ENCODE measurements at places on chromosomes 3 and 15.

- no peak for DNase-seq
Measured at GRCh38 chr3:150745832-150746231, 17.1 kb downstream of the SIAH2 start.

DNA sequence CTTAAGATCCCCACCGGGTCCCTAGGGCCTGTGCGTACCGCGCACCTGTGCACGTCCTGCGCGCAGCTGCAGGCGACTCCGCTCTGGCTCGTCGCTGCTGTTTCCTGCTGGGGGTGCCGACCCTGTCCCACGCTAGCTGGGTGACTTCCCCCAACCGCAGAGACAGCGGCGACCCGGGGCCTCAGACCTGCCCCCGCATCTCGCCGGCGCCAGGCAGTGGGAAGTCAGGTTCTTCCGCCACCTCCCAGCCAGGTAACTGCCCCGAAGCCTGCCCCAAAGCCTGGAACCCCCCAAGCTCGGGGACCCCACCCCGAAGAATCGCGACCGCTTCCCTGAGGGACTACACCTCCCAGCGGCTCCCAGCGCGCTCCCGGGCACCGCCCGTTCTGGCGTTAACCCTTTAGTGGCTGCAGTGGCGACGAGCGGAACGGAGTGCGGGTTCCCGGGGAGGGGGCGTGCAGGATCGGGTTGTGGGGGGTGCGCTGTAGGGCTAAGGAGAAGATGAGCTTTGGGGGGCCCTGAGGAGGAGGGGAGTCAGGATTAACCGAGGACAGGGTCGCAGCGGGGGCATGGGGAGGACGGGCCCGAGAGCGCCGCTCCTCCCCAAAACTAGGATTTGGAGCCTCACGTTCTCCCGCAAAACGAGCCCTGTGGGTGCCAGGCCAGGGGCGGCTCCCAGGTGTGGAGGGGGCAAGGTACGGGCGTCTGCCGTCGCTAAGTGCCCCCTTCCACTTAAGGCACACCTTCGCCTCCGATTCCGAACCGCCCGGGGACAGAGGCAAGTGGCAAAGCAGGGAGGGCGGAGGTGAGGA, 589 bp downstream of the NEIL1 start:
- no peak for DNase-seq

DNA sequence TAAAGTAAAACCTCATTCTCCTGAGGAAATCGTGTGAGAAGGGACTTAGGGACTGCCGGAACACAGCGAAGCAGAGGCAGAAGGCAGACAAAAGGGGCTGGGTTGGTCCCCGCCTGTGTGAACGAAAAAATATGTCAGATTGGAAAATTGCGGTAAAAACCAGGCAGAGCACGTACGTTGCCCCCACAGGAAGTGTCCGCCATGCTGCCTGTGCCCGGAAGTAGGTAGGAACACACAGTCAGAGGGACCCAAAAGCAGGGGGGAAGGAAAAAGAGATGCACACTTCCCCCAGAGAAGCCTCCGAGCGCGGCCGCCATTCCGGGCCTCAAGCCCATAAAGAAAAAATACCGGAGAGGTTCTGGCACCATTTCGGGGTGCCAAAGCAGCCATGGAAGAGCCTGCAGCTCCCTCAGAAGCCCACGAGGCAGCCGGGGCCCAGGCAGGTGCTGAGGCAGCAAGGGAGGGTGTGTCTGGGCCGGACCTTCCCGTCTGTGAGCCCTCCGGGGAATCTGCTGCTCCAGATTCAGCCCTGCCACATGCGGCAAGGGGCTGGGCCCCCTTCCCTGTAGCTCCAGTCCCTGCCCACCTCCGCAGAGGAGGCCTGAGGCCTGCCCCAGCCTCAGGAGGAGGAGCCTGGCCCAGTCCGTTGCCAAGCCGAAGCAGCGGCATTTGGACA, at the start of gene MKRN3:
Gene MKRN3, plus strand, starts transcription at position 280 of the 676 bp plus-strand sequence. Its CDS starts 109 bp downstream, at position 389.
- peak; percentile 57 for DNase-seq

- no peak for DNase-seq
Measured at GRCh38 chr15:95656595-95656994, 673.9 kb upstream of the NR2F2 start.

DNA sequence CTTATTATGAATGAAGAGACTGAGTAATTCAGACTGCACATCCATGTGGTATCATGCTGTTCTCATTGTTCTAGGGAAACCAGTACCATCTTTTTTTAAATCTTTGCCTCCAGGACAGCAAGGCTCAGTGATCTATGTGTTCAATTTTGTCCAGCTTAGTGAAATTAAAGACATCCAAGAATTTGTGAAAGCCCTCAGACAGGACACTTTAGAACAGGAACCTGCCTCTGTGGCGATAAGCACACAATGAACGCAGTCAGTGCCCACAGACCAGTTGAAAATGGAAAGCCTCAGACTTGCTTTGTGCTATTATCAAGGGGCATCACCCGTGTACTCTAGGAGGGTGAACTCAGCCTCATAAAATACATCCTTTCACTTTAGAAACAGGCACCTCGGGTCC, 20.1 kb downstream of the EID1 start:
- no peak for DNase-seq

DNA sequence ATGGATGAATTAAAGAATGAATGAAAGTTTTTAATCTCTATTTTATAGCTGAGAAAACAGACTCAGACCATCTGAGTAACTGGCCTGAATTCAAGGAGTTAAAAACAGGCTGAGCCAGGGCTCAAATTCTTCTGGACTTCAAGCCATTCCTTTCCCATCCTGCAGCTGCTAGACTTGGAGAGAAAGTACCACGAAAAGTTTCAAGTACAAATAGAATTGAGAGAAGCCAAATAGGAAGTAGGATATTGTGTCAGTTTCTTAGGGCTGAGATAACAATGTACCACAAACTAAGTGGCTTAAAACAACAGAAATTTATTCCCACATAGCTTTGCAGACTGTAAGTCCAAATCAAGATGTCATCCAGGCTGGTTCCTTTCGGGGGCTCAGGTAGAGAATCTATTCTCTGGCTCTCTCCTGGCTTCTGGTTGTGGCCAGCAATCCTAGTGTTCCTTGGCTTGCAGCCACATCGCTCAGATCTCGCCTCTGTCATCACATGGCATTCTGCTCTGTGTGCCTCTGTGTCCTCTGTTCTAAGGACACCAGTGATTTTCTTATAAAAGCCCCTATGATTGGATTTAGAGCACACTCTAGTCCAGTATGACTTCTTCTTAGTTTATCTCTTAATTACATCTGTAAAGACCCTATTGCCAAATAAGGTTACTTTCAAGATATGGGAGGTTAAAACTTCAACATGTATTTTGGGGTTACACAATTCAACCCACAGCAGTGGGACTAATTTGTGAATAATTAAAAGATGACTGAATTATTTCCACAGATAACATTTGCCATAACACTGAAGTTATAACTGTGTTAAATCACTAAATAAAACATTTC, 25.7 kb upstream of the GOLIM4 start:
- DNase-seq: no peak

- DNase-seq: peak; percentile 64
Measured at GRCh38 chr15:83106994-83107840, at the start of gene TM6SF1. TM6SF1 (plus strand) TSS chr15:83107645; CDS start chr15:83107681, 36 bp downstream.

- no peak for DNase-seq
Measured at GRCh38 chr3:189554868-189555557, 76.2 kb upstream of the TP63 start.

- DNase-seq: peak; percentile 92
Measured at GRCh38 chr3:175270198-175270837, 411.2 kb downstream of the NAALADL2 start.

DNA sequence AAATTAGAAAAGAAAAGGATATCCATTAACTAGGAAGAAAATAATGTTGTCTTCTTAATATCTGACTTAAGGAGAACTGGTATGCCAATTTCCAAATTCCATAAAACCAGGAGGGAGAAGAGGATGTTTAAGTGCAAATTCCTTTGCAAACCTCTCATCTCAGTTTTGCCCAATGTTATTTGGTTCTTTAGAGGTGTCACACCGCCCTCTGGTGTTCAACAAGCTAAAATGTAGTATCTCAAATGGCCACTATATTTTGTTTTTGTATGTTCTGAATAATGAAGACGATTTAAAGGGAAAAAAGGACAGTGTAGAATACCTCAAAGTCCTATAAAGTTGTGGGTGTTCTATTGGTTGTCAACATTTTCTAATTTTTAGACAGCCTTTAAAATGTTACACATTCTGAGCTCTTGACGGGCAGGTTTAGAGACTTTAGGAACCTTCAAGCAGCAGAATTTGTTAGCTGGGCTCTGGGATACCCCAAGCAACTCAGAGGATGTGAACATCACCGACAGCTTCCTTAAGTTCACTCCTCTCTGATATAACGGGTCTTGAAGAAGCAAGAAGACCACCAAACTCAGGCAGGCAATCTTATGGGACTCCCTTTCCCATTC, 458.3 kb downstream of the MFSD1 start:
- peak; percentile 59 for DNase-seq

- no peak for DNase-seq
Measured at GRCh38 chr15:65956307-65956706, 87.0 kb downstream of the RAB11A start.

GRCh38 chr3:189806171-189806951, 175.2 kb downstream of the TP63 start:
- no peak for DNase-seq

GRCh38 chr3:176037636-176038035, 1159.6 kb downstream of the TBL1XR1 start:
- DNase-seq: no peak

GRCh38 chr3:42503957-42504333, 1.5 kb downstream of the VIPR1 start:
- DNase-seq: no peak

DNA sequence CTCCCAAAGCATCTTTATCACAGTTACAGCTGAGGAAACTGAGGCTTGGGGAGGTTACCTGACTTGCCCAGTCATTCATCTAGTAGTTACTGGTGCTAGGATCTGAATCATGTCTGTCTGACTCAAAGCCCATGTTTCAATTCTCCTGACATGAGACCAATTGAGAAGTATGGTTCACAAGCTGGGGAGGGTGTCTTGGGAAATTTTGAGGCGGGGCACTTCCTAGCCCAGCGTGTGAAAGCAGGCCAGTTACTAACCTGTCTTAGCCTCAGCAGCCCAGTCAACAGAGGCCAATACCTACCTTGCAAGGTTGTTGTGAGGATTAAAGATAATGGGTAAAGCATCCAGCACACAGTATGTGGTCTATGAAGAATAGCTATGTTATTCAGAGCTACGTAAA, 37.0 kb downstream of the CLDN18 start:
- no peak for DNase-seq

DNA sequence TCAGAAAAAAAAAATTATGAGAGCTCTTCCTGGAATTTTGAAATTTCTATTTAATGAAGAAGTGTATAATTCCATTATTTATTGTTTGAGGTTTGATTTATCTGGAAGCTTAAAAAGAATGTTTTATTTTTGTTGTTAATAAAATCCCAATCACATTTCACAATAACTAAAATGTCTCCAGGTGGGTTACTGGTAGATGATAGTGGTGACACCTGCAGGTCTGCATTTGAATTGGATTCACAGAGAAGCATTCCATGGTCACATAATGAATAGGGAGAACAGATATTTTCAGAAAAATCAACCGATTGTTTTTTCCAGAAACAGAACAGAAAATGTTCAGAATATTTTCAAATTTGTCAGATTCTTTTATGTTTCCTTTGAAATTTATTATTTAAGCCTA, 48.3 kb downstream of the ASB7 start:
- no peak for DNase-seq

GRCh38 chr3:125386811-125387210, 11.7 kb upstream of the ZNF148 start:
- DNase-seq: no peak

DNA sequence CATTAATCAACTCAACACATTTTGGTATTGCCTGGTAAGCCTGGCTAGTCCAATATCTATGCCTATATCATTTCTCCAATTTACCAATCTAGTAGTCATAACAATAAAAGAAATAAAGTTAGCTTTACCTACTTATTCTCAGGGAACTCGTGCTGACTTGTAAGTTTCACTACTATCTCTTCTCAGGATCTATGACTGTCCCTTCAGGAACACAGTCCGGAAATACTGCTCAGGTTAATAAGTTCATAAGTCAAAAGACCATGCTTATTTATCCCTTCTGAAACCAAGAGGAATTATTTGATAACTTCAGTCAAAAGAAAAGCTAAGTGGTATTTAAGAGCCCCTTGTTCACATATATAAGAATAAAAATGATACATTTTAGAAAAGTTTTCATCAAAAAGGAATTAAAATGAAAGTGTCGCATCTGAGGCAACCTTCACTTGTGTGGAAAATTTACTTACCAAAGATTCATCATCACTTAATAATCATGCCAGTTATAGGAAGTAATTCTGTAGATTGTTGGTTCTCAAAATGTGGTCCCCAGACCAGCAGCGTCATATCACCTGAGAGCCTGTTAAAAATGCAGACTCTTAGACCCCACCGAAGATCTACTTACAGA, 15.5 kb upstream of the THRB start:
- DNase-seq: no peak

DNA sequence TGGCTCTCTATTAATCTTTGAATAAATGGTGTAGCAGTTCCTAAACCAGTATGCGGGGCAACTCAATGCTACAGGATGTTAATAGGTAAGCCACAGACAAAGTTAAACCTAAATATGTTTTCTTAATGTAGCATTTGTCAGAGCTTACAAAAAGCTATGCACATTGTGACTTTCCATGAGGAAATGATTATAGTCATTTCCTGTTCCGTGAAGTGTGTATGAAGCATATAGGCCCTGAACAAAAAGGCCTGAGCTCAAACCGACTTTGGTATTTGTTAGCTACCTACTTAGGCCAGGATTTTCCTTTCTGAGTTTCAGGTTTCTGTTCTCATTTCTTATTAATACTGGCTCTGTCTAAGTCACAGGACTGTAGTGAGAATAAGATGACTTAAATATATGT, 14.2 kb downstream of the ZNF80 start:
- no peak for DNase-seq

DNA sequence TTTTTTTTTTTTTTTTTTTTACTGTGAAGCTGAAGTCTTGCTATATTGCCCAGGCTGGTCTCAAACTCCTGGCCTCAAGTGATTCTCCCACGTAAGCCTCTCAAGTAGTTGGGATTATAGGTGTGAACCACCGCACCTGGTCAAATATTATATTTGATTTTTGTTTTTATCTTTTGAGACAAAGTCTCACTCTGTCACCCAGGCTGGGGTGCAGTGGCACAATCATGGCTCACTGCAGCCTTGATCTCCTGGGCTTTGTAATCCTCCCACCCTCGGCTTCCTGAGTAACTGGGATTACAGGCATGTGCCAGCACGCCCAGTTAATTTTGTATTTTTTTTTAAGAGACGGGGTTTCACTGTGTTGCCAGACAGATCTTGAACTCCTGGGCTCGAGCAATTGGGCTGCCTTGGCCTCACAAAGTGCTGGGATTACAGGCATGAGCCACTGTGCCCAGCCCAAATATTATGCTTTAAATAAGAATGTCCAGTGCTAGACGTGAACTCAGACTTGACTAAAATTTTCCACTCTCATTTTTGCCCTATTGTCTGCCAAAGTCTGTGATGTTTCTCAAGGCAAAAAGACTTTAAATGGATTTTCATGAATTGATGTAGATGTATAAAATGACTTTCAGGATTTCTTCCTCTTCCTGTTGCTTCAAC, 33.4 kb upstream of the CRBN start:
- DNase-seq: no peak
